NB4 (cell line): ENCODE measurements at places on chromosomes 3 and 15.

DNA sequence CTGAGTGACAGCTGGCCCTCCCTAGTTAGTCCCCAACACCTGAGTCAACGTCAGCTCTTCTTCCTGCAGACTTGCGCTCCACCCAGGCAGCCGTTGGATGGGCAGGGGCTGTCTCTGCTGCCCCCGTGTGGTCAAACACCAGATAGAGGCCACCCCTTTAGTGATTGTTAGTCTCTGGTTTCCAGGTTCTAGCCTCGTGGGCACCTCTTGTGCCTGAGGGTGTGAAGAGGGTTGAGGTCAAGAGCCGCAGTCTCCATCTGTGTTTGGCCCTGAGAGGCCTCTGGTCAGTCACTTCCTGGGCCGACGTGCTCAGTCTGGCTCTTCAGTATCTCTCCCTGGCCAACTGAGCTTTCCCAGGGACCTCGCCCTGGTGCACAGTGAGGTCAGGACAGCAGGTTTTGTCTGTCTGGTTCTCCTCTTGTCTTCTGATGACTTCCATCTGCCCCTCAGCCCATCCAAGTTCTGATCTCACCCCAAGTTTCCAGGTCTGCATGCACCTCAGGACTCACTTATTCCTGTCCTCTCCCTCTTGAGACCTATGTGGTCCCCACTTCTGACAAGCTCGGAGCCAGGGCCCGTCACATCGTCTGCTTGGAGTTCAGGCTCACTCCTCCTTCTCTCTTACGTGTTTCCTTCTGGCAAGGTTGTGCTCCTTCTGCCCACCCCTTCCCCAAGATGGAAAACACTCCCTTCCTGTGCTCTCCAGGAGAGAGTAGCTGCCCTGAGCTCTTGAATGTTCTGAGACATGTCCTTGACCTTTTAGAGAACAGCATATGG, 20.9 kb downstream of the CD276 start:
- DNase-seq, result peak; percentile 62

DNA sequence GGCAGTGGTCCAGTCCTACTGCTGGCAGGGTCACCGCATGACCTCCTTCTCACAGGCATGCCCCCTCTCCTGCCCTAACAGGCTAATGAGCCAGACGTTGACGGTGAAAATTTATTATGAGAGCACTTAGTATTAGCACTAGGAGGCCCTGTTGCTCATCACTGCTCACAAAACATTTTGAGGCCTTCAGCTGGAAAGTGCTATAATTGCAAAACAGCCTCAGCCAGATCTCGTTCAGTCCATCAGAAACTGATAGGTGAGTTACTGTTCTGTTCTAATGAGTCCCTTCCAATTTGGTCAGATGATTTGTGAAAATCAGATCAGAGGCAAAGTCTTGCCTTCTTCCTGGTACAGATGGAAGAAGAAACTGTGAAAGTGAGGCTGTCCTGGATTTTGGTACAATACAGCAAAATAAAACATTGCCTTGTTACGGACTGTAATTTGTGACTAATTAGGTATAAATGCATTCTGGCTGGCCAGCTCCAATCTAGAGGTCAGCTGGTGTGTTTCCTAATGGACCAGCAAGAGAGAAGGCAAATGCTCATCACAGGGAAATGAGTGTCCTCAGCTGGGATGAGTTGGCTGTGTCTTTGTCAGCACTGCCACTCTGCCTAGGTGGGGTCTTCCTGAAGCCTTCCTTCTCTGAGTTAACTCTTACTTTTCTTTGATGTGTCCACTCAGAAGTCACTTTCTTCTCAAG, 316.8 kb downstream of the CHST2 start:
- no peak for DNase-seq

GRCh38 chr15:82595766-82596165, 51.4 kb downstream of the CPEB1 start:
- DNase-seq, result no peak

- no peak for DNase-seq
Observed at GRCh38 chr15:65991721-65992483, 122.6 kb downstream of the RAB11A start.

GRCh38 chr15:74389241-74390048, 22.0 kb upstream of the CYP11A1 start:
- DNase-seq, result peak; percentile 66

DNA sequence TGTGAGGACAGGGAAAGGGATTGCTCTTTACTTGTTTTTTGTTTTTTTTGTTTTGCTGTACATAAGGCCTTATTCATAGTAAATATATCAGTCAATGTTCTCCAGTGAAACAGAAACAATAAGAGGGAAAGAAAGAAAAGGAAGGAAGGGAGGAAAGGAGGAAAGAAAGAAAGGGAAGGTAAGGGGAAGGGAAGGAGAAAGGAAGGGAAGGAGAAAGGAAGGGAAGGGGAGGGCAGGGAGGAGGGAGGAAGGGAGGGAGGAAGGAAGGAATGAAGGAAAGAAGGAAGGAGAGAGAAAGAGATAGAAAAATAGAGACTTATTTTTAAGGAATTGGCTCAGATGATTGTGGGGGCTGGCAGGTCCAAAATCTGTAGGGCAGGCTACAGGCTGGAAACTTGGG, 37.2 kb downstream of the TIMP4 start:
- DNase-seq, result no peak

GRCh38 chr3:17847156-17847555, 104.7 kb upstream of the TBC1D5 start:
- DNase-seq, result no peak

GRCh38 chr3:721086-721485, 371.7 kb upstream of the CNTN6 start:
- DNase-seq, result no peak

DNA sequence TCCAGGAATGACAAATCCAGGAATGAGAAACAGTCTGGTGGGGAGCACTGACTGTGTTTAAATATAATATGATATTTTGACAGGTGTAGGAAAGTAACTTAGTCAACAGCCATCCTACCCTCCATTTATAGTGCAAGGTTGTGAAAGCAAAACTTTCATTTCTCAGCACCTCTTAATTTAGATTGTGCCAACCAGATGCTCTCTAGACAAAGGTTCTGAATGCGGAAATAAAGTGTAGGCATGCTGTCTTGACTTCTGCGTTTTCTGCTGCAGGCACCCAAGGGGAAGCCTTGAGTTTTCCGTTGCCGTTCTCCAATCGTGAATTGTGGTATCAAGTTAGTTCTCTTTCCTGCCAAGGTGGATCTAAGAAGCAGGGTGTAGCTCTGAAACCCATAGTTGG, 261.9 kb upstream of the SUCLG2 start:
- DNase-seq, result no peak

- no peak for DNase-seq
Observed at GRCh38 chr3:58085616-58086015, 77.4 kb downstream of the FLNB start.

- DNase-seq, result no peak
Observed at GRCh38 chr3:159751752-159752151, 236.9 kb upstream of the IL12A start.

- peak; percentile 69 for DNase-seq
Observed at GRCh38 chr15:38253351-38253781, 730 bp downstream of the SPRED1 start.

DNA sequence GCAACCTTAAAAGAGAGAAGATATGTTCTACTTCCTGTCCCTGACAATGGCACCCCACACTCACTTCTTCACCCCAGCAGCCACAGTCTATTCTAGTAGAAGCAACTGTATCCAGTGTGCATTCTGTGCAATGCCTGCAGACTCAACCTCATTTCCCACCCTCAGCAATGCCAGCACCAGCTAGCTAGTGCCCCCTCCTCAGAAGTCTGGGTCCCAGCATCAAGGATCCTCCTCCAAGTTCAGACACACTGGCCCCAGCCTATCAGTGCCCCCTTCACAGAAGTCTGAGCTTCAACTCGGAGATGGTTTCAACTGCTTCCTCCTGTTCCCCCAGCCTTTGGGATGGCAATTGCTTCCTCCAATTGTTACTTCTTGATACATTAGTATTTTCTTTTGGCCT, 268.3 kb downstream of the MEX3B start:
- no peak for DNase-seq

DNA sequence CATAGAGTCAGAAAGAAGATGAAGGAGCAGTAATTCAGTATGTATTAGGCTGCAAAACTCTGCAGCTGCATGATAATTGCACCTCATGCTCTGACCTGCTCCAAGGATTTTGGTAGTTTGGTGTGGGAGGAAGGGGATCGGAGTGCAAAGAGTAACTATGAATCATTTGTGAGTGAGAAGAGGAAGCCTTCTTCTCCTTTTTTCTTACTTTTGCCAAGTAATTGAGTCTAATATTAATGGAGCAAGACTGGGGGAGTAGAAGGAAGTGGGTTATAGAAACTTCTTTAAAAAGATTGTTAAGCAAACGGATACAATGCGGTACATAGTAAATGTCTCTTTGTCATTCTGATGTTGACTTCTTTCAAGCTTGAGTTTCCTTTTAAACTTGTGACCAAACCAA, 276.5 kb downstream of the EDEM1 start:
- DNase-seq, result peak; percentile 89

DNA sequence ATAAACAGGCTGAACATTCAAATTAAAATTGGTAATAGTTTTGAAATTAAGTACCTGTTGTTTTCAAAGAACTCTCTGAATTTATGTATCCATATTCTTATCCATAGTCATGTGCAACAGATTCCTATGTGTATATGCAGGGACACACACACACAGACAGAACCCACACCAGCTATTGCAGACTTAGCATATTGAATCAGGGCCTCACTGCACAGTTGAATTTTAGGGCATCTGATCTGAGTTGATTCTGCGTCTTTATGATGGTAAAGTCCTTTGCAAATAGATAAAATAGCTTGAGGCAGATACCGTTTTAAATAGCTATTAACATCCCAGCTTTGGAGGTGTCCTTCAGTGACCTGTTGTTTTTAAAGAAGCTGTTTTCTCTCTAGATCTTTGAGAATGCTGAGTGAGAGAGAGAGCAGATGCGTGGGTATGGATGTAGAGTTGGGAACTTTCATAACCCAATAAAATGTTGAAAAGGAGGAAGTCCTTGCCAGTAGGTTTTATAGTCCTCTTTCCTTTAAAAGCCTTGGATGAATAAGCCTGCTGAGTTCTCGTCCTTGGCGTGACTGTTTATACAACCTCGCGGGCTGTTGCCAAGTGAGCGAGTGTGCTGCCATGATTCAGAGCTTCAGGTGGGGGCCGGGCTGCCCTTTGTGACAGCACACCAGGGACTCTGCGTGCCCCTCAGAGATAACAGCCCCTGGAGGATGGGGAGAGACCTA, 18.3 kb downstream of the MYZAP start:
- DNase-seq, result peak; percentile 73

GRCh38 chr15:27869697-27870281, 229.3 kb downstream of the OCA2 start:
- DNase-seq, result no peak

GRCh38 chr15:57124036-57124435, 205.6 kb downstream of the TCF12 start:
- no peak for DNase-seq

- DNase-seq, result no peak
Observed at GRCh38 chr3:71973274-71974030, 188.5 kb upstream of the PROK2 start.

- DNase-seq, result no peak
Observed at GRCh38 chr15:92098869-92099268, 245.4 kb downstream of the SLCO3A1 start.

- no peak for DNase-seq
Observed at GRCh38 chr15:89839167-89839810, 24.6 kb upstream of the ANPEP start.

GRCh38 chr3:141360888-141361598, 7.3 kb upstream of the ZBTB38 start:
- peak; percentile 42 for DNase-seq

- DNase-seq, result no peak
Observed at GRCh38 chr3:194321693-194322640, 29.2 kb downstream of the CPN2 start.

DNA sequence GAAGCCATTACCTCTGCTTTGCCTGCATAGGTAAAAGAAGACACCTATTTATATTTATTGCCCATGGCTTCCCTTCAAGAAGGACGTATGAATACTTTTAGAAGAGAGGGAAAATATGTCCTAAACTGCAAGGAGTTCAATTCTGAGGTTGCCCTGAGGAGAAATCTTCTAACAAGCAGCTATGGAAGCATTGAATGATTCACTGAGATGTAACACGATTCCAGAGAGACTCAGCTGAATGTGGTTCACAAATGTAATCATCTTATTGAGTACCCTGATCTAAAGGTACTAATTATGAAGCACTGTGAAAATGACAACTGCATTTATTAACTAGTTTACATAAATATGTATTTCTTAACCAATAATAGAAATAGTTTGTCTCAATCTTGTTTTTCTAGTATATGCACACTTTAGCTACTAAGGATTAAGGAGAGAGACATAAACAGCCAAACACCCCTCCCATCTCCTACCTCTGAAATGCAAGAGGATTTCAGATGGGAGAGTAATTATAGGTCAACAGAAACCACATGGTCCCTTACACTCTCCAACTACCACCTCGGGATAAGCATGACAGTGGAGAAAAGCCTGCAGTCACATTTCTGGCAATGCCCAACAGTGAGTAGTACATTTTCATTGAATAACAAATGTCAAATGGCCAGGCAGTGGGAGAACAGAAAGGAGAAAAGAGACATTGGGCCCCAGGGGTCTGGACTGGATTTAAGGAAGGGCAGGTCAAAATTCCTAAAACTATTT, 506.2 kb upstream of the IL12A start:
- DNase-seq, result no peak

GRCh38 chr3:114873591-114873990, 273.5 kb downstream of the ZBTB20 start:
- DNase-seq, result no peak

DNA sequence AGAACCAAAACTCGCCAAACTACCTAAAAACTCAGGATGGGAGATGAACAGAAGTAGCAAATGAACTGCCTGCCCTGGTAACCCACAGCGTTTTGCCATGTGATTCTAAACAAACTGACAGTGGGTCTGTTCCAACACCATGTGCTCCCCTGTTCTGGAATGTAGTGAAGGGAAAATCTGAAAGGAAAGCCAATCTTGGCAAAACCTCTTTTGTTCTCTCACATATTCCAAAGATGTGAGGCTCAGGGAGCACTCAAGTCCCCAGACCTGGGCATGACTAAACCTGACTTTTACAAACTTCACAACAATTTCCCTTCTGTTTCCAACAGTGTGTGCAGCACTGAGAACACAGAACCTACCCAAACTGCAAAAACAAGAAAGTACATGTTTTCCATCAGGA, 116.1 kb downstream of the IMPG2 start:
- DNase-seq, result no peak

- DNase-seq, result no peak
Observed at GRCh38 chr3:58158442-58159153, 52.2 kb downstream of the DNASE1L3 start.

DNA sequence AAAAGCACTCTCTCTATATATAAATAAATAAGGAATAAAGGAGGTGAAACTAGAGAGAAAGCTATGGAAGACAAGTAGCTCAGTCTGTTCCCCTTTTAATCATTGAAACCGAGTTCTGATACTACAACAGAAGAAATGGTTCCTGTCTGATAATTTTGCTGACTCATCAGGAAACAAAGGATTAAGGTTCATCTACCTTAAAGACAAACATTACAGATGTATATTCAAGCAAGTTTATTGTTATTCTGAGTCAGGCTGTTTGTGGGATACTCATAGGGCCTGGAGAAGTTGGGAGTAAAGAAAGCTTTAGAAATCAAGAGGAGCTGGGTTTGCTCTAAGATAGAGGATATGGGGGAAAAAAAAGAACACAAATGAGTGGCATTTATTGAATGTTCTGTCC, 566.0 kb downstream of the ROBO2 start:
- no peak for DNase-seq

- DNase-seq, result no peak
Observed at GRCh38 chr3:10518506-10519150, 13.2 kb upstream of the ATP2B2 start.
